Activated naive CD4-positive, alpha-beta T cell treated with anti-CD3 and anti-CD28 coated beads, Interleukin-2, amount 50 U/mL, for 72 hours (primary cell): ENCODE measurements at places on chromosomes 3 and 15.

DNA sequence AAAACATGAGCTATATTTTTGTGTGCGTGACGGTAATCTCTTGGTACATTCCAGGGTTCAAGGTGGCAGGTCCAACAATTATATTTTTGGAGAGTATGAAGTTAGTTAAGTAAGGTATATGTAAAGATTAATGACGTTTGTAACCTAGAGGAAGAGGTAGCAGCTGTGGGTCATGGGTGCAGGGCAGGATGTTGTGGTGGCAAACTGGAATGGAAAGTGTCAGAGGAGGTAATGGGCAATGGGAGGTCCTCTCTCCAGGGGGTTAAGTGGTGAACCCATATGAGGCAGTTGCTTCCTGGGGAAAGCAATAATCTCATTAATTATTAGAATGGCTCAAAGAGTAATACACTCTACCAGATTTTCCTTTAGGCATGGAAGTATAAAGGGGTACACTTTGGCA lies 1.0 kb upstream of the CD200R1L start:
- no peak for DNase-seq

GRCh38 chr15:38299216-38299615 lies 46.6 kb downstream of the SPRED1 start:
- no peak for DNase-seq

DNA sequence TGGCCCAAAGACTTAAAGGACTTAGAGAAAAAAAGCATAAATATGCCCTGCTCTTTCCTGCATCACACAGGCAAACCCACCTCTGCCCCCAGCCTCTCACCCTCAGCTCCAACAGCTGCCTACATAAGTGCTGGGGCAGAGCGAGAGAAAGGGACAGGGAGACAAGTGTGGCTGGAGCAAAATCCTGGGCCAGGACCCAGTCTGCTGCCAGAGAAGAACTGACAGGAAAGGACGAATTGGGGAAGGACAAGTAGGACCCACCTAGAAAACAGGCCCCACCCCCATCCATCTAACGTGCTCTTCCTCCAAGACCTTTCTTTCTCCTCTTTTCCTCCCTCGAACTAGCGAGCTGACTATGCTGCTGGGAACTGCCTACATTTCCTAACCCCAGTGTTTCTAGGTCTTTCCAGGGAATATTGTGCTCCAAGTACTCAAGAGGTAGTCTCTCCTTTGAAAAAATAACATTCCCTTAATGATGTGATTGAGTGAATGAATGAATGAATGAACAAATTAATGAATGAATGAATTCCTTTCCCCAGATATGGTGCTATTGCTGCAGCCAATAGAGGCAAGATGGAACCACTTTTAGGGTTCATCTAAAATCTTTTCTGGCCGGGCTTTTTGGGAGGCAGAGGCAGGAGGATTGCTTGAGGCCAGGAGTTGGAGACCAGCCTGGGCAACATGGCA lies 18.4 kb downstream of the IGDCC4 start:
- DNase-seq: no peak

DNA sequence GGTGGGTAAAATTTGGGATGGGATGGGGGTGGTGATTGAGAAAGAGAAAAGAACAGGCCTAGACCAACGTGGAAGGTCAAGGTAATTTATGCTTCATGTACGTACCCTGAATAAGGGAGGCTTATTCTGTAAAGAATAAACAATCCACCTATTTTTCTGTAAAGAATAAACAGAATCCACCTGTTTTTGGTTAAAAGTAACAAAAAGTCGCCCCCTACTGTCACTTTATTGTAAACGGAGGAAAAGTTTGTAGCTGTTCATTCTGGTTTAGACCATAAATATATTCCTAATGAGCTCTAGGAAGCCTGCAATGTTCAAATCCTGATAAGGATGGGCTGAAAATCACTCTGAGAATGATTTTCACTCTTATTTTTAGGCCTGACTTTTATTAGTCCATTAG lies 23.5 kb upstream of the SQOR start:
- DNase-seq: no peak

- DNase-seq: peak; percentile 6
Observed at GRCh38 chr3:58874248-58874741, 175.5 kb downstream of the CFAP20DC start.

GRCh38 chr15:69323893-69324430 lies 25.2 kb downstream of the PAQR5 start:
- DNase-seq: no peak

DNA sequence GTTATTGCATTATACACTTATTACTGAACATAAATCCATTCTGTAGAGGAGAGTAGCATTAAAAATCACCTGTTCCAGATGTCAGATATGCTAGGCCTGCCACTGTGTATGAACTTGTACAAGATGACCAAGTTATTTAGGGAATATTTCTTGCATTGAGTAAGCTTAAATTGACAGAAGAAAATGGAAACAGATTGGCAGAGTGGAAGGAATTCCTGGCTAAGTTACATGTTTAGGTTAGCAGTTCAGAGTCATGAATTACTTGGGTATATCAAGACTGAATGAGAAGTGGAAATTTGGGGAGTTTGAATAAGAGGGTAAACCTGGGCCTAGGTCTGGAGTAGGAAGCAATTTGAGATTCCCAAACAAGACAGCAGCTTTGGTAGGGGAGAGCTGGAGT lies 44.6 kb downstream of the ARHGAP31 start:
- no peak for DNase-seq

DNA sequence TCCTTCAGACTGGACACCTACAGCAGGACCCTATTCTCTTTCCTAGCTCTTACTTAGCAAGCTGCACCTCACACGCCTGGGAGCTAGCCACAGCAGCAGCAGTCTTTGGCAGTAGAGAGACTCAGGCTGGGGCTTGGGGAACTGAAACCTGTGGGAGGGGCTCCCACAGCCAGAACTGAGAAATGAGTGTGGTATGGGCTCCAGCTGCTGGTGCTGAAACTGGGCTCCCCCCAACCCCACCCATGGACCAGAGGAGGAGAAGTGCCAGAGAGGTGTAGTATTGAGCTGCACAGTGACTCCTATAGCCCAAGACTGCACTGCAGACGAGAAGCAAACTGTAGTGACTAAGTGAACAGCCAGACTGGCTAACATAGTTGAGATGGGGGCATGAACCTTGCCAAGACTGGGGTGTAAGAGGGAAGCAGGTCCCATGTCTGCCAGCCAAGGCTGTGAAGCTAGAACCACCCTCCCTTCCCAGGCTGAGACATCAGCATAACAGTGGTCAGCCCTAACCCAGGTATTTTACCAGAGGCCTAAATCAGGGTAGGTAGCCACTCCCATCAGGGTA lies 62.5 kb downstream of the MYO5A start:
- DNase-seq: peak; percentile 27
